Fibroblast of villous mesenchyme (primary cell): ENCODE measurements at places on chromosomes 5 and 9. TPM values are rescaled to one million over a fixed set of nuclear protein-coding genes. Genes with fewer than 3 reads are reported as not detected.
A peak's percentile ranks its signal among the peaks of the same experiment; 100 is the strongest.

- DNase-seq = peak; percentile 3
These were observed 1114.9 kb upstream of the C9orf72 start for GRCh38 chr9:28688172-28688571.

DNA sequence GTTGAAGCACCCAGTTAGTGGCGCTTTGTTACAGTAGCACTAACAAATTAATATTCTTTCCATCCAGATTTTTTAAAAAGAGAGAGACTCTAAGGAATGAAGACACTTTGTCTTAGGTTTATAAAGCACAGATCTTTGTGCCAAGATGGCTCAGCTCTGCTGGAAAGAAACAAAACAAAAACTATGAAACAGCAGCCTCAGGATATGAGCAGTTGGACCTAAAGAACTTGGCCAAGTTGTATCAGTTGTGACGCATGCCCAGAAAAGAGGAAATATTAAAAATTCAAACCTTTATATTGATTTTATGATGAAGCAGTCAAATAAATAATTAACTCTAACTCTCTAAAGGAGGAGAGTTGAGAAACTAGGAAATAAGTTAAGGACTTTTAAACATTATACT, 427.2 kb downstream of the SPOCK1 start:
- DNase-seq = no peak

DNA sequence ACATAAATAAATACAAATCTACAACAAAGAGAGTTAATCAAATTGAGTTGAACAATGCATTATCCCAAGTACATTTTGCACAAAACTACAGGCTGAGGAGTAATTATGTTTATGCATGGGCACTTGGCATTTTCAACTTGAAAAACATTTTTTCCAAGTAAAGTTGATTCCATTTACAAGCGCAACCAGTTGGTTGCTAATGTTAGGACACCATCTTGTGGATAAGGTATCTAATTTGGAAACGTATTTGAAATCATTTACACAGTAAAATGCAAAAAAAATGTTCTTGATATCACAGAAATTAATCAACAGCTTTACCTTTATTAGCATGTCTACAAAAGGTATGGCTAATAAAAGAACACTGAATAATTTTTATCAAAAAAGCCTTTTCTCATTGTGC, 18.8 kb downstream of the FTMT start:
- DNase-seq = peak; percentile 16

GRCh38 chr9:136858844-136859757, 7.0 kb downstream of the MAMDC4 start:
- peak; percentile 37 for DNase-seq

DNA sequence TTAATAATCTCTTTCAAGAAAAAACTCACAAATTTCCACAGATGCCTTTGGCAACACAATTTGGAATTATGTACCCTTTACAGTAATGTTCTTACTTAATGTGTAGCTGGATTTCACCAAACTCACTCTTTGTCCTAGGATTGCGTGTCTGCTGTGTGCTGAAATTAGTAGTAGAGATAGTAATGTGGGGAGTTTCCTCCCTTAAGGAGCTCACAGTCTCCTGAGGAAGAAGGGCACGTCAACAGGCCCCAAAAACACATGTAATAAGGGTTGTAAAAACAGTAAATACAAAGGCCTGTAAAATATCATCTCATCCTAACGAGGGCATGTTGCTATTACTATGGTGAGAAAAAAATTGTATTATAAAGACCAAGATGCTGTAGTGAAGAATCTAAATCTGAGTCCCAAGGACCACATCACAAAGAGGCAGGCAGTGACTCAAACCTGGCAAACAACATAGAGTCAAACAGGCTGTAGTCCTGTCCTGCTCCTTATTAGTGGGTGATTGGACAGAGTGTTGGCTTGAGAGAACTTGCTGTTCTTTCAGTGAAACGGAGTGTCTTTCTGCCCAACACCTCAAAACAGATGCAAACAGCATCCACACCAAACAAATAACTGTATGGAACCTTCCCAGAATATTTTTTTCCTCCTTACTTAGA, 83.2 kb upstream of the PAPPA start:
- peak; percentile 71 for DNase-seq

DNA sequence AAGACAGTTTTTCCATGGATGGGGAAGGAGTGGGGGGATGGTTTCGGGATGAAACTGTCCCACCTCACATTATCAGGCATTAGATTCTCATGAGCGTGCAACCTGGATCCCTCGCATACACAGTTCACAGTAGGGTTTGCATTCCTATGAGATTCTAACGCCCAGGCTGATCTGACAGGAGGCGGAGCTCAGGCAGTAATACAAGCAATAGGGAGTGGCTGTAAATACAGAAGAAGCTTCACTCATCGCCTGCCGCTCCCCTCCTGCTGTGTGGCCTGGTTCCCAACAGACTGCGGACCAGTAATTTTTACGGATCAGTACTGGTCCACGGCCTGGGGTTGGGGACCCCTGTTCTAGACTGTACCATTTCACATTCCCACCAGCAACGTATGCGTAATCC, 68.3 kb upstream of the OTULINL start:
- no peak for DNase-seq

GRCh38 chr9:31700252-31701045, 684.0 kb upstream of the ACO1 start:
- DNase-seq = no peak

GRCh38 chr5:95075111-95075510, 209.8 kb downstream of the MCTP1 start:
- no peak for DNase-seq

DNA sequence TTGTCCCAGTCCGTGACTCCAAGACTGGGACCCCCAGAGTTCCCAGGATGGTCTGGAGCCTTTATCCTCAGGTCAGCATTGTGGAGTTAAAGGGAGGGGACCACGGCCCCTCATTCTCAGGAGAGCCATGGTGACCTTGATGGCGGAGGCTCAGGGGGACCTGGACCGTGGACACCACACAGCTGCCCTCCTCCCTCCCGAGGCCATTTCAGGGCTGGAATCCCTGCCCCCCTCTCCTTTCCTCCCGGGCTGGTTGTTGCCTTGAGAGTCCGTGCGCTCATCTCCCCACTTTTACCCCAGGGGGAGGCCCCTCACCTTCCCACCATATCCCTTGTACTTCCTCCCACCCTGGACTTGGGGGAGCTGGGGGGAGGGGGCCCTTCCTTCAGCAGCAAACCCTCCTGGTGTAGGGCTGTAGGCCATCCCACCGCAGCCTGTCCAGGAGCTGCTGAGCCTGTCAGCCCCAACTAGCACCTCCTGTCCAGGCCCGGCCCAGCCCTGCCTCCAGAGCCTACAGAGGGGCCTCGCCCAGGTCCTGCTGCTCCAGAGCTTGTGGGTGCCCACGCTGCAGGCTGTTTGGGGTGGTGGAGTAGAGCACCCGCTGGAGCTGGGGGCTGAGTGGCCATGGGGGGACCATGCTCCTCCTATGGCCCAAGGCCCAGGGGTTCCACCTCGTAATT, 14.3 kb upstream of the AJM1 start:
- no peak for DNase-seq

- peak; percentile 78 for DNase-seq
These were observed 100.2 kb upstream of the RAI14 start for GRCh38 chr5:34555699-34556508.

- DNase-seq = no peak
These were observed 45.1 kb upstream of the BARHL1 start for GRCh38 chr9:132537352-132537751.

GRCh38 chr5:68070591-68071281, 144.8 kb upstream of the PIK3R1 start:
- DNase-seq = no peak

DNA sequence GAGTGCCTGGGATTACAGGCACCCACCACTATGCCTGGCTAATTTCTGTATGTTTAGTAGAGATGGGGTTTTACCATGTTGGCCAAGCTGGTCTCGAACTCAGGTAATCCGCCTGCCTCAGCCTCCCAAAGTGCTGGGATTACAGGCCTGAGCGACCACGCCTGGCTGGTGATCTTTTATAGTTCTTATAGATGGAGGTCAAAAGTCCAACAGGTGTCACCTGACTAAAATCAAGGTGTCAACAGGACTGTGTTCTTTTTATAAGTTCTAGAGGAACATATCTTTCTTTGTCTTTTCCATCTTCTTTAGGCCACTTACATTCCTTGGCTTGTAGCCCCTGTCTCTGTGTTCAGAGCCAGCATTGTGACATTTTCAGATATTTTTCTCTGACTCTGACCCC, 155.5 kb upstream of the SLC12A2 start:
- no peak for DNase-seq

GRCh38 chr5:68531970-68532369, 316.4 kb downstream of the PIK3R1 start:
- no peak for DNase-seq

DNA sequence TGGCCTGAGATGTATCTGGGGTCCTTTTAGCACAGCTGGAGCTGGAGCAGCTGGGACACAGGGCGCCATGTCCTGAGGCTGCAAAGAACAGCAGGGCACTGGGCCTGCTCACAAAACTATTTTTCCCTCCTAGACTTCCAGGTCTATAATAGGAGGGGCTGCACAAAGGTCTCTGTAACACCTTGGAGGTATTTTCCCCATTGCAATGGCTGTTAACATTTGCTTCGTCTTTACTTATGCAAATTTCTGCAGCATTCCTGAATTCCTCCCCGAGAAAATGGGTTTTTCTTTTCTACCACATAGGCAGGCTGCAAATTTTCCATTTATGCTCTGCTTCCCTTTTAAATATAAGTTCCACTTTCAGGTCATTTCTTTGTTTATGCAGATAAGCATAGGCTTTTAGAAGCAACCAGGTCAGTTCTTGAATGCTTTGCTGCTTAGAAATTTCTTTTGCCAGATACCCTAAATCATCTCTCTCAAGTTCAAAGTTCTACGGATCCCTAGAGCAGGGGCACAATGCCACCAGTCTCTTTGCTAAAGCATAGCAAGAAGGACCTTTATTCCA, 130.8 kb downstream of the PCSK1 start:
- DNase-seq = no peak

DNA sequence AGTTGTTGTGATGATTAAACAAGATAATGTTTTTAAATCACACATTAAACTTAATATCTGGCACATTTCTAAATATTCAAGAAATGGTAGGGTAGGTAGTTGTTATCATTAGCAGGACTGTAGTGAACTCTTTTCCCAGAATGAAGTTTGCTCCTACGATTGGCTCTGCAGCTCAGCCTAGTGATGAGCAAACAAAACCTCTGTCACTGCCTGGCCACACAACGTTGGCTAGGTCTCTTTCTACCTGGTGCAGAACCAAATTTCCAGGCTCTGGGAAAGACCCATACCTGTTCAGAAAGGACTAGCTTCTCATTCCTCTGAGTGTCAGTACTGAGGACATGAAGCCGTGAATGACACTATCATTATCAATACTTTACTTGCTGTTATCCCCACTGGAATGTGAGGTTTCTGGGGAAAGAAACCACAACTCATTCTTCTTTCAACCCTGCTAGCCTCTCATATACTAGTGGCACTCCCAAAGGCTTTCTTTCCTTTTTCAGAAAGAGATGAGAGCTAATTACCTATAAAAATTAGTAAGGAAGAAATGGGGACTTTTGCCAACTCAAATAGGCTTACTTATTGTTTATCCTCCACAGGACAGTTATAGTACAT, 219.3 kb upstream of the TRIM32 start:
- no peak for DNase-seq

DNA sequence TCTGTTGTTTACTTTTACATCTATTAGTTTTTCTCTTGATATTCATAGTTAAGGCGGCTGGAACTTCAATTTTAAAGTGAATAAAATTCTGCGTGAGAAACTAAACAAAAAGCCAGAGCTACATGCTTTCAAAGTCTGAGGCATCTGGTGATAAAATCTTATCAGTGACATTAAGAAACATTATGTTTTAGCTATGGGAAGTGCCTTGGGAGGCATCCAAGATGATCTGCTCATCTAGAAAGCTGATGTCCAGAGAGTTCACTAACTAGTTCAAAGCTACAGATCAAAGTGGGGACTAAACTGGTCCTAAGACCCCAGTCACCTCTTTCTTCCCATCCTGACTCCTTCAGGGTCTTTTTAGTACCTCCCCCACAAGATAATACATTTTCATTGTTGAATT, 37.2 kb downstream of the MRPS27 start:
- peak; percentile 93 for DNase-seq

DNA sequence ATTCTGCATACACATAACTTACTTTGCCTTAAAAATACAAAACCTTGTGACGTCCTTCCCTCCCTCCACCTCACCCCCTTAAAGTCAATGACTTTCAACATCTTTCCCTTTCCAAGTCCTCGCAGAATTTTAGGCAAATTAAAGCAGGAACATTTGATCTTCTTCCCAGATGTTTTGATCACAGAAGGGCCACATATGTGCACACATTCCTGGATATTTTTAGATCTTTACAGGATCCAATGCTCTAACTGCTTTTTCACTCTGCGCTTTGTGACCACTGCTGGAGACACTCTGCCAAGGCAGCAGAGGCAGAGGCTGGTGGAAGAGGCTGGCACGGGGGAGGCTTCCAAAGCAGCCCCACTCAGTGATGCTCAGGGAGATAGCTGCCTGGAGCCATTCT, 130.7 kb downstream of the SEC61B start:
- peak; percentile 57 for DNase-seq

The OR1J2 gene
- total RNA-seq = 0.32 and 0.43 TPM in 2 replicates

The ZDHHC11 gene
- total RNA-seq = 0.64 and 0.86 TPM in 2 replicates

The GCNT4 gene
- total RNA-seq = 10.6 and 46.2 TPM in 2 replicates

The PCDHA4 gene
- 0.32 and 0.43 TPM in 2 replicates for total RNA-seq

The UIMC1 gene
- total RNA-seq = 59.2 and 63.1 TPM in 2 replicates

The FOXI1 gene
- total RNA-seq = not detected in 2 replicates

The FKTN gene
- 33.2 and 44.0 TPM in 2 replicates for total RNA-seq

The ZNF474 gene
- total RNA-seq = 0.43 and 0.64 TPM in 2 replicates

The SLC25A48 gene
- total RNA-seq = not detected in 2 replicates

The GRIN3A gene
- total RNA-seq = not detected in 2 replicates

The ANKDD1B gene
- total RNA-seq = under 0.01 and 0.32 TPM in 2 replicates

The FGF1 gene
- 8.7 and 16.0 TPM in 2 replicates for total RNA-seq
